Naive thymus-derived CD4-positive, alpha-beta T cell (primary cell): ENCODE measurements at places on chromosomes 7 and 10.

DNA sequence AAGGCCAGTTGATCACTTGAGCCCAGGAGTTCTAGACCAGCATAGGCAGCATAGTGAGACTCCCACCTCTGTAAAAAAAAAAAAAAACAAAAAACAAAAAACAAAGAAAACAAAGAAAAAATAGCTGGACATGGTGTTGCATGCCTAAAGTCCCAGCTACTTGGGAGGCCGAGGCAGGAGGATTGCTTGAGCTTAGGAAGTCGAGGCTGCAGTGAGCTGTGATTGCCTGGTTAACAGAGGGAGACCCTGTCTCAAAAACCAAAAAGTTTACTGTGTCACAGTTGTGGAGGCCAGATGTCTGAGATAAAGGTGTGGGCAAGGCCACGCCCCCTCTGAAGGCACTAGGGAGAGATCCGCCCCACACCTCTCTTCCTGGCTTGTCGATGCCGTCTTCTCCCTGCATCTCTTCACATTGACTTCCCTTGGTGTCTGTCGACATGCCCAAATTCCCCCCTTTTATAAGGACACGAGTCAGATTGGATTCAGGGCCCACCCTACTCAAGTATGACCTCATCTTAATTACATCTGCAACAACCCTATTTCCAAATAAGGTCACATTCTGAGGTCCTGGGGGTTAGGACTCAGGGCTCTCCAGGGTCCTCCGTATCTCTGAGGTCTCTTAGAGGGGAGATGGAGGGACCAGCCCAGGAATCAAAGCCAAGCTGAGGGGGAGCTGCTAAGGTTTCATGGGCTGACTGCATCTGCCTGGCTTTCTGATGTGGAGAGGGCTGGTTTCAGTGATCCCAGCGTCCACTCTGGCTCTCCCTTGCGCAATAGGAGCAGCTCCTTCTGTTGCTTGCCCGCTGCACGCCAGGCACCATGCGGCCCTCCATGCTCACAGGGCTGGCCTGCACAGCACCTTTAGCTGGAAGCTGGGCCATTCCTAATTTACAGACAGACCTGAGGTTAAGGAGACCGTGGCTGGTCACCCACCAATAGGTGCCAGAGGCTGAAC lies 23.1 kb downstream of the AGAP3 start:
- DNase-seq: no peak

- DNase-seq: no peak
Measured at GRCh38 chr7:29087840-29088170, 58.5 kb downstream of the CPVL start.

DNA sequence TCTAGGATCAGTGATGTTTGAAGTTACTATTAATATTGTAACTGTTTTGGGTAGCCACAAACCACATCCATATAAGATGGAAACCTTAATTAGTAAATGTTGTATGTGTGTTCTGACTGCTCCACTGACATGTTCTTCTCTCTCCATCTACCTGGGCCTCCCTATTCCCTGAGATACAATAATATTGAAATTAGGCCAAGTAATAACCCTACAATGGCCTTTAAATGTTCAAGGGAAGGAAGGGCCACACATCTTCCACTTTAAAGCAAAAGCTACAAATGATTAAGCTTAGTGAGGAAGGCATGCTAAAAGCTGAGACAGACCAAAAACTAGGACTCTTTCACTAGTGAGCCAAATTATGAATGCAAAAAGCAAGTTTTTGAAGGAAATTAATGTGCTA lies 176.4 kb upstream of the ANK3 start:
- no peak for DNase-seq

DNA sequence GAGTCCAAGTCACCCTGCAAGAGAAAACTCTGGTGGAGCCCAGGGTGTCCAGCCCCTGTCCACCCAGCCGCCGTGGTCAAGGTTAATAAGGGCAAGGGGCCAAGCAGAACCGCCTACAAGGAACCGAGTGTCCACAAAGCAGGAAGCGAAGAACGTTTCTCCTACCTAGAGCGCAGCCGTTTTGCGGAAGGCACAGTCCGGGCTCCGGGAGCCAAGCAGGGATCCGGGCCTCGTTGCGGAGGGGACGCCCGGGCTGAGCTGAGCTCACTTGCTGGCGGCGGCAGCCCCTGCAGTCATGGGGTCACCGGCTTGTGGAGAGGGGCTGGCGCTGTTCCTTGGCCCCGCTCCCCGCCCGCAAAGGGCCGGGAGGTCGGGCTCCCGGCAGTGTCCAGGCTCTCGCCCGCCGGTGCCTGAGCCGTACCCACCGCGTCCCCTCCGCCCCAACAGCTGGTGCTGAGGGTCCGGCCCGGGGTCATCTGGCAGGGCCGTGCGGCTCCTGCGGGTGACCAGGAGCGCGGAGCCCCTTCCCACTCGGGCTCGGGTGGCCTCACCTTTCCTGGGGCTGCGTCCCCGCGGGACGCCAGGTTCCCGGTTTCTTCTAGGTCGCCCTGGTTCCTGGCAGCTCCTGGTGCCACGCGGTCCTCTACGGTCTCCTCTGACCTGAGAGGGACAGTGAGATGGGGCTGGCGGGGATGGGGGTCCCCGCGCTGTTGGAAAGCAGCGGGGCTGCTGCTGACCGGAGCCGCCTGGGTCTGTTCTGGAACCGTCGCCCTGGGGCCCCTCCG lies 14.0 kb upstream of the ZNF273 start:
- DNase-seq: no peak

- DNase-seq: no peak
Measured at GRCh38 chr10:3757638-3758490, 27.1 kb downstream of the KLF6 start.

- DNase-seq: no peak
Measured at GRCh38 chr10:50501924-50502452, 121.8 kb downstream of the SGMS1 start.

- no peak for DNase-seq
Measured at GRCh38 chr7:94350734-94351133, 44.0 kb upstream of the COL1A2 start.

DNA sequence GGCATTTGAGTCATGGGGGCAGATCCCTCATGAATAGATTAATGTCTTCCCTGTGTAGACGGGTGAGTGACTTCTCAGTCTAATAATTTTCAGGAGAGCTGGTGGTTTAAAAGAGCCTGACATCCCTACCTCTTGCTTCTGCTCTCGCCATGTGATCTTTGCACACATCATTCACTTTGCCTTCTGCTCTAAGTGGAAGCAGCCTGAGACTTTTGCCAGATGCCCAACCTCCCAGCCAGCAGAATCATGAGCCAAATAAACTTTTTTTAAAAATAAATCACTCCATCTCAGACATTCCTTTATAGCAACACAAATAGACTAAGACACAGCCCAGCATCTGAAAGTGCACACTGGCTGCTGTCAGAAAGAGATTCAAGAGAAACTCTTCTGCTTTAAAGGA lies 155.2 kb downstream of the ZNF365 start:
- no peak for DNase-seq

DNA sequence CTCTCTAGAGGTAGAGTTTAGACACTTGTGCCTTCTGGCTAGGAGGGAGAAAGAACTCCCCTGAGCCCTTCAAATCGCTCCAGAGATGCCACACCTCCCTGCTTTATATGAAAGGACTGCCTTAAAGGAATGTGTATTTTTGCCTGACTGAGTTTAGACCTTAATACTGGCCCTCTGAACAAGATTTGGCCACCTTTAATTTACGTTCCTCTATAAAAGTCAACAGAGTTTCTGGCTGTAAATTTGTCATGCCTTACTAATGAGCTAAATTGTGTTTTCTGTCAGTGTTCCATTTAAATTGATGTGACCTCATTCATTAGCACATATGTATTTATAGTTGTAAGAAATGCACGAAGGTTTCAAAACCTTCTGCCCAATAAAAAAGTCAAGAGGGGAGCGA lies 48.0 kb downstream of the SEMA3C start:
- DNase-seq: no peak

GRCh38 chr10:95429639-95430038 lies 131.5 kb downstream of the SORBS1 start:
- DNase-seq: no peak

- no peak for DNase-seq
Measured at GRCh38 chr10:89035461-89035860, 44.9 kb downstream of the FAS start.

- DNase-seq: peak; percentile 51
Measured at GRCh38 chr10:79069325-79070080, 737 bp downstream of the ZMIZ1 start.

GRCh38 chr10:112080231-112080630 lies 103.3 kb downstream of the GPAM start:
- no peak for DNase-seq

DNA sequence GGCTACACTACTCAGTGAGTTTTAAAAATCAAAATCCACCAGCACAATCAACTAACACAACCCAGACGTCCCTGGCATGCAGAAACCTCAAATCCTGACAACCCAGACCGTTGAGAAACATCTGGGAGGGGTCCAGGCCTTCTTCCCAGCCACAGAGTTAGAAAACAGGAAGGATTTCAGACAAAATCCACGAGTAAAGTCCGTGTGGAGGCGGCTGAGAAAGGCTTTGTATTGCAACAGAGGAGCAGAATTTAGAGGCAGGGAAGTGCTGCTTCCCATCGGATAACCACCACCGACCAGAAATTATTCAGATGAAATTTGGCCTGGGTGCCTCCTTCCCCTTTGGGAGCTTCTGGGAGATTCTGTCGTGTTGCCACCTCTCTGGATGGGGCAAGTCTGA lies 61.5 kb downstream of the TNS3 start:
- DNase-seq: no peak

DNA sequence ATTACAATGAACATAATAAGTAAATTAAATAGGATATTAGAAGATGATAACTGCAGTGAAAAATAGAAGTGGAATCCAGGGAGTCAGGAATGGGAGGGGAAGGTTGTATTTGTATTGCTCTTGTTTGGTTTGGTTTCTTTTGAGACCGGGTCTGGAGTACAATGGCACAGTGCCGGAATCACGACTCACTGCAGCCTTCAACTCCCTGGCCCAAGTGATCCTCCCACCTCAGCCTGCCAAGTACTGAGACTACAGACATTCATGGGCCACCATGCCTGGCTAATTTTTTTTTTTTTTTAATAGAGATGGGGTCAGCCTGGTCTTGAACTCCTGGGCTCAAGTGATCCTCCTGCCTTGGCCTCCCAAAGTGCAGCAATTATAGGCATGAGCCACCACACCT lies 59.9 kb upstream of the LRRC4 start:
- DNase-seq: no peak

GRCh38 chr10:132314336-132314735 lies 6.6 kb upstream of the STK32C start:
- no peak for DNase-seq

GRCh38 chr10:76119036-76119435 lies 687.6 kb downstream of the LRMDA start:
- no peak for DNase-seq

DNA sequence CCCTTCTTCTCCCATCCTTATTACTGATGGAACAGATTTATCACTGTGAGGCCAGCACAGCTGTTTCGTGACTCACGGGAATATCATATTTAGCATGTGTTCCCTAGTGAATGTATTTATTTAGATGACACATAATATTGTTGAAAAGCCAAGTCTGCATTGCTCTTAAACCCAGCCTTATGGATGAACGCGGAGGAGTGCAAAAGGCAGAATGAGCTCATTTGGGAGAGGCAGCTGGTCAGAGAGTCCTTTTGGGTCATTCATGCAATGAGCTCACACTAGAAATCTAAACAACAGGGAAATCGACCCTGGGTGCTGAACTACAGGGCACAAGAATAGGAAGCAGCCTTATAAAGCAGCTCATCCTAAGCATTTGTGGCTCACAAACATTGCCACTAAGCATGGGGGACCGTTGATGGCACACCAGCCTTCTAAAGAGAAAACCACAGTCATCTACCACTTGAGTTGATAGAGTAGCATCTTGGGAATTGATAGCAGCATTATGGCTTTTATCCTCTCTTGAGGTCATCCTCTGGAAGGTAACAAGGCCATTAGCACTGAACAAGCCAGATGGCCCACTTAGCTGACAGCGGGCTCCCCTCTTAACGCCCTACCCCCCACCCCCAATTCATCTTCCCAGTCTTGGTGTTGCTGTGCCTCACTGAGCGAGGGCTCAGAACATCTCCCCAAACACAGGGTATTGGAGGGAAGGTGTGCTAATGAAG lies 32.9 kb upstream of the SDK1 start:
- no peak for DNase-seq

- peak; percentile 25 for DNase-seq
Measured at GRCh38 chr7:16918288-16918895, 36.6 kb upstream of the AGR3 start.
